ENCODE measurements at places on chromosomes 13 and 19.

DNA sequence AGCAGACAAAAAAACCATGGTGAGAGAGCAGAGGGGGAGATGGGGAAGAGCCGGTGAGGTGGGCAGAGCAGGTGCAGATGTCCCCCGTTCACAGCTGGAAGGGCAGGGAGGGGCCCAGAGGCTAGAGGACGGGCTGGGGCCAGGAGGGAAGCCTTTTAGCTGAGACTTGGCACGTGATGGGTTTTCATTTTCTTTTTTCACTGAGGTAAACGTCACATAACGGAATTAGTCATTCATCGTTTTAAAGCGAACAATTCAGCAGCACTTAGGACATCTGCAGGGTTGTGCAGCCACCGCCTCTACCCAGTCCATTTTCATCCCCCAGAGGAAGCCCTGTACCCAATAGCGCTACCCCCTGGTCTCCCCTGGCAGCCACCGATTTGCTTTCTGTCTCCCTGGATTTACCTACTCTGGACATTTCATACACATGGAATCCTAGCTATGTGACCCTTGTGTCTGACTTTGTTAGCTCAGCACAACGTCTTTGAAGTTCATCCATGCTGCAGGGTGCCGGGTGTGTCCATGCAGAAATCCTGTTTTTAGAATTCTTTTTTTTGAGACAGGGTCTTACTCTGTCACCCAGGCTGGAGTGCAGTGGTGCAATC, 16.0 kb upstream of the EMC10 start:
- peak; percentile 85 for DNase-seq

DNA sequence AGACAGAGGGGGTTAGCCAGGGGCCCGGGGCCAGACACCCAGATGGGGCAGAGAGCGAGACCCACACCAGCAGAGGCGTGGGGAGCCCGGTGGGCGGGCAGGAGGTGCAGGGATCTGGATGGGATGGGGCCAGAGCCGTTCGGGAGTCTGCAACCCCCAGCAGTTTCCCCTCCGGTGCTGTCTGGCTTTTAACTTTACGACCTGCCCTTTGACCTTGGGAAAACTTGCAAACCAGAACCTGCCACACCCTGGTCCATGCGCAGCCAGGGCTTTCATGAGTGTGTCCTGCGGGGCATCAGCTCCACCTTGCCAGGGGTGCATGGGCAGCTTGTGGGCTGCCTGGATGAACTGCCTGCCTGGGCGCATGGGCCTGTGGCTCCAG, 9.8 kb downstream of the JOSD2 start:
- no peak for DNase-seq

- no peak for DNase-seq
These were observed 5.2 kb upstream of the SRRM5 start for GRCh38 chr19:43606569-43607229.

DNA sequence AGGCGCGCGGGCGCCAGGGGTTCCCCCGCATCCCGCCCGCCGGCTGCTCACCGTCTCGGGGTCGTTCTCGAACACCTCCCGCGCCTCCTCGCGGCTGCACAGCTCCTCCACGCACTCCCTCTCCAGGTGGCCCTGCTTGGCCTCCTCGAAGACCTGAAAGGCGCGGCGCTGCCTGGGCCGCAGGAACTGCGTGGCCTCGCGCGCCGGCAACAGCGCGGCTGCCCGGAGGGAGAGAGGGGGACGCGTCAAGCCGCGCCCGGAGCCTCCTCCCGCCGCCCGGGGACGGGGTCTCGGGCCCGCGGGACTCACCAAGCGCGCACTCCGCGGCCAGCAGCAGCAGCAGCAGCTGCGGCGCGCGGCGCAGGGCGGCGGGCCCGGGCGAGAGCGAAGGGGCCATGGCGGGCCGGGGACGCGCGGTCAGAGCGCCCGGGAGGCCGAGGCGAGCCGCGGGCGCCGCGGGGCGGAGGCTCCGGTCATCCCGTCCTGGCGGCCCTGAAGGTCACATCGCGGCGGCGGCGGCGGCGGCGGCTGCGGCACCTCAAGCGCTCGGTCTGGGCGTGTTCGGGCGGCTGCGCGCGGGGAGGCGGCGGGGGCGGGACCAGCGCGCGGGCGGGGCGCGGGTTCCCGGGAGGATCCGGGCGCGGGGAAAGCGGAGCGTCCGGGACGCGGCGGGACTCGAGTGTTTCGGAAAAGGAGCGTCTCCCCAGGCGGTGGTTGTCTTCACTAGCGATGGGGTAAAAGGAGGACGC, at the start of gene GAS6:
GAS6 (minus strand) TSS at position 553 of the 749 bp plus-strand sequence; CDS start at position 397, 156 bp downstream.
- DNase-seq: peak; percentile 74

- no peak for DNase-seq
These were observed 25.8 kb downstream of the COL4A1 start for GRCh38 chr13:110280985-110281688.

DNA sequence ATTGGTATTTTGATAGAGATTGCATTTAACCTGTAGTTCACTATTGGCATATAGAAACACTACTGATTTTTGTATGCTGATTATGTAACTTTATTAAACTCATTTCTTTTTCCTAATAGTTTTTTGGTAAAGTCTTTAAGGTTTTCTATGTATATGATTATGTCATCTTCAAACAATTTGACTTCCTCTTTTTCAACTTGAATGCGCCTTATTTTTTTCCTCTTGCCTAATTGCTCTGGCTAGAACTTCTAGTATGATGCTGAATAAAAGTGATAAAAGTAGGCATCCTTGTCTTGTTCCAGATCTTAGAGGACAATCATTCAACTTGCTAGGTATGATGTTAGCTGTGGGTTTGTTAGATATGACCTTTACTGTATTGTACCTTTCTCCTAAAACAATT, 1034.9 kb downstream of the PCDH9 start:
- no peak for DNase-seq

- DNase-seq: no peak
These were observed 53.6 kb downstream of the LMO7 start for GRCh38 chr13:75689686-75690085.

- DNase-seq: peak; percentile 18
These were observed 122.9 kb downstream of the URI1 start for GRCh38 chr19:30064771-30065494.

DNA sequence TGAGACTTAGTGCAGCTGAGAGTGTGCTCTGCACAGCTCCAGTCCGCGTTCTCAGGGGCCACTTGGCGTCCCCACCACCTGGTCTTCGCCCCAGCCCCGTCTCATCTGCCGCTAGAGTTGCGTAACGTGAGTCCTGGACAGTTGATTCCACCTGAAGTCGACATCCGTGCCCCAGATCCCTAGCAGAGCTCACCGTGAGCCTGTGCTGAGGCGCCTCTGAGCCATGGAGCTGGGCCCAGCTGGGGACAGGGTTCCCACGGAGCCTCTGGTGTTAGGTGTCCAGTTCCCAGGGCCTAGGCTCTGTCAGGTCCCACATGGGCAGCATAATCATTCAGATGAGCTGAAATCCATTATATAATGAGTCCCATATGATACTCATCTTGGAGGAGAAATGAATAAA, 147.1 kb upstream of the SOX1 start:
- DNase-seq: no peak

DNA sequence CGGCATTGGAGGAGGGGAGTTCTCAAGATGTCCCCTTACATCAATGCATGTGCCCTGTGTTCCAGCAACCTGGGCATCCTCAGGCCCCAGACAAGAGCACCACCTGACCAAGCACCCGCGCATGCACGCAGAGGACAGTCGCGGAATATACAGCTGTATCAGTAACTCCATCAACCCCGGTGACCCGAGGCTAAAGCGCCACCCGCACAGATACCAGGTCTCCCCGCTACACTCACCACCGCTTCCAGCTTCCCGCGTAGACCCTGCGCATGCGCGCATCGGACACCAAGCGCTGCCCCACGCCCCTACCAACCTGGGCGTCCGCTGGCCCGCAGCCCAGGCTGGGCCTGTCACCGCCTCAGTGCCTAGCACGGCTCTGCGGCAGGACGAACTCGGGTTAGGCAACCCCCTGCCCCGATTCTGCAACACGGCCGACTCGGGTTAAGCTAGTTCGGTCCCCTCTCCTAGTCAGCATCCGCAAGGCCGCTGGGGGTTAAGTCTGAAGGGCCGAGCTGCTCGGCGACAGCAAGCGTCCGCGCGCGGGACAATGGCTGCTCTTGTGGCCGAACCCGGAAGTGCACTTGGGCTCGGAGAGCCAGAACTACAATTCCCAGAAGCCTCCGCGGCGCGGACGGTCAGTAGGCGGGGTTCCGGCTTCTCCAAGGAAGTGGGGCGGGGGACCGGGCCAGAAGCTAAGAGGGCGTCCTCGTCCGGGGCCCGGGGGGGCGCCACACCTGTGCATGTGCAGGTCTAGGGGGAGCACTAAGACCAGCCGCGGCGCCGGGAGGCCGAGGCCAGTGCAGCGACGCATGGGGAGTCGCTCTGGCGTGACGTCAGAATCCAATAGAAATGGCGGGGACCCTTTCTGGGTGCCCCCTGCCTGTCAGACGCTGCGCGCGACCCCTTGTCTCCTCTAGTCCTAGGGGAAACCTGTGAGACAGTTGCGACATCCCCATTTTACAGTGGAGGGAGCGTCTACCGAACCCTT, at the start of gene ZNF180:
ZNF180 (minus strand) TSS at position 561 of the 988 bp plus-strand sequence. CDS start 3,188 bp downstream, outside the sequence.
- peak; percentile 80 for DNase-seq

- no peak for DNase-seq
These were observed 167.5 kb upstream of the FREM2 start for GRCh38 chr13:38519229-38519911.

- no peak for DNase-seq
These were observed 10.6 kb downstream of the CYP4F11 start for GRCh38 chr19:15923702-15924101.

GRCh38 chr13:61107989-61108388, 307.7 kb downstream of the PCDH20 start:
- DNase-seq: no peak

GRCh38 chr19:38250821-38251563, 5.2 kb downstream of the PPP1R14A start:
- DNase-seq: no peak

GRCh38 chr13:59837101-59837500, 326.6 kb downstream of the DIAPH3 start:
- DNase-seq: no peak

DNA sequence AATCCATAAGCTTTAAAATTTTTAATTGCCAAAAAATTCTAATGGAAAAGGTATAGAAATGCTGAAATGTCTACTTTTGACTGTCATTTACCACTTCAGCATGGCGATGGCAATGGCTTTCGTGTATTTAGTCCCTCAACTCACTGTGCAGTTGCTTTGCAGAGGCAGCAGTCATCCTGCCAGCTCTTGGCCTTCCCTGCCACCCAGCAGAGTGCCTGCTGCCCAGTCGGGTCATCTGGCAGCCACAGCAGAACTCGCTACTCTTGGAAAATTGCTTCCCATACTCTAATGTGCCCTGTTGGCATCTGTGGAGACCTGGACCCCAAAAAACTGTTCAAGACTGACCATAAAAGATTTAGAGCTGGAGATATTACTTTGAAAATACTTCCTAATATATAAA, 383.2 kb downstream of the UQCRFS1 start:
- no peak for DNase-seq

GRCh38 chr13:91228940-91229339, 118.5 kb upstream of the MIR17HG start:
- DNase-seq: no peak

DNA sequence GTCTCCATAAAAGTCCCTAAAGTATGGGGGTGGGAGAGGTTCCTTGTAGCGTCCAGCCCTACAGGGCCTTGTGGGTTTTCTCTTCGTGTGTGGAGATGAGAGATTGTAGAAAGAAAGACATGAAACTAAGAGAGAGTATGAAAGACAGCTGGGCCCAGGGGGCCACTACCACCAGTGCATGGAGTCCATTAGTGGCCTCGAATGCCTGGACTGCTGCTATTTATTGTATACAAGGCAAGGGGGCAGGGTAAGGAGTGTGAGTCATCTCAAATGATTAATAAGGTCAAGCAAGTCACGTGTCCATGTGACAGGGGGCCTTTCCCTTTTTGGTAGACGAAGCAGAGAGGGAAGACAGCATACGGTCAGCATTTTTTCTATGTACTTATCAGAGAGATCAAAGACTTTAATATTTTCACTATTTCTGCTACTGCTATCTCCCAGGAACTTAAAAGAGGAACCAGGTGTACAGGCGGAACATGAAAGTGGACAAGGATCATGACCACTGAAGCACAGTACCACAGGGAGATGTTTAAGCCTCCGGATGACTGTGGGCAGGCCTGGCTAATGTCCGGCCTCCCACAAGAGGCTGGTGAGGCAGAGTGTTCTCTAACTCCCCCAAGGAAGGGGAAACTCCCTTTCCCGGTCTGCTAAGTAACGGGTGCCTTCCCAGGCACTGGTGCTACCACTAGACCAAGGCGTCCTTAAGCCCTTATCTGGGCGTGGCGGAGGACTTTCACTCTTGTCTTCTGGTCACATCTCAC, 25.5 kb downstream of the FGF21 start:
- DNase-seq: no peak

DNA sequence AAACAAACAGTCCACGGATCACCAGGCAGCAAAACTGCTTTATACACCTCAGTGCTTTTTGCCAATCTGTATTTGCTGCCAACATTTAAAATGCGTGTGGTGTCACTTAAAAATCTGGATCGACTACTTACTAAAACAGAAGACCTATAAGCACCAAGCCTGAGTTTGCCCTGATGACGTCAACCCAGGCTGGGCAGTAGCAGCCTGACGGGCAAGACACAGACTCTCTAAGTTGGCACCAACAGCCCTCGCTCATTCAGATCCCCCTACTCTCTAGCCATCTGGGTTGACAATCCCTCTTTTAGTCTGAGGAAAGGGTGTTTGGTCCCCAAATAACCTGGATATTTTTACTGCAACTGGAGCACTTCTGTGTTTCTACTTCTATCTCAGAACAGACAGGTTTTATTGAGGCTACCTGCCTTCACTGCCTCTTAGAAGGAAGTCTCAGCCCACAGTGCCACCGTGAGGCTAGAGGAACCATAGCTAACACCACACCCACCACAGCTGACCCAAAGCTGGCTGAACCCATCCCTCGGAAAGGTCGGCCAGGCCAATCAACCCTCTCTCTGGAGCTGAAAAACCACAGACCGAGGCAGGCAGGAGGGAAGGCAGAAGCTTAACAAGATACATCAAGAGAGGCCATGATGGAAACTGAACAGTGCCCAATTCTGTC, 6.9 kb downstream of the SUGP2 start:
- peak; percentile 43 for DNase-seq

DNA sequence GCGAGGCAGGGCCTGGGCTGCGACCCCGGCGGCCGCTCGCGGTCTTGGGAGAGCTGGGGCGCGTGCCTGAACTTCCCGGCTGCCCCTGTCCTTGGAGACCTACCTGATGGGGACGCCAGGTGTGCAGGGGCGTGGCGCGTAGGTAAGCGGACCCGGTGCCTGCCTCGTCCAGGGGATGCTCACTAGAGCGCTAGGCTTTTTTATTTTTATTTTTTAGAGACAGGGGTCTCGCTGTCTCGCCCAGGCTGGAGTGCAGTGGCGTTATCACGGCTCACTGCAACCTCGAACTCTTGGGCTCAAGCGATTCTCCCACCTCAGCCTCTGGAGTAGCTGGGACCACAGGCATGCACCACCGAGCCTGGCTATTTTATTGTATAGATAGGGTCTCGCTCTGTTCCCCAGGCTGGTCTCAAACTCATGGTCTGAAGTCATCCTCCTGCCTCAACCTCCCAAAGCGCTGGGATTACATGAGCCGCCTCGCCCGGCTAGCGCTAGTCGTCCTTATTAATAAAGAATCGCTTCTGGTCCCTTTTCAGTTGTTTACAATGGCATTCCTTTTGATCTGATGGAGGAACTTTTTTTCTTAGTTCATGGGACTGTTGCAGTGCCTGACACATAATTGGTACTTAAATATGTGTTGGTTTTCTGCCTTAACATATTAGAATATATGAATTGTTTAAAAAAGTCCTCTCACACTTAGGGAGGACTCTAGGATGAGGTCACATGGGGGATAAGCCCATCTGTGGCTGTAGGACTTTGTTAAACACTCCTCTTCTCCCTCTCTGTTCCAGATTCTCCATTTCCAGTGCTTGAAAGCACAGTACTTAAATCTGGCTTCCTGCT, 812 bp downstream of the DPY19L3 start:
- DNase-seq: no peak

All from 8988T (cell line).